ENCODE measurements at places on chromosomes 5 and 9. TPM values are rescaled to one million over a fixed set of nuclear protein-coding genes. Genes with fewer than 3 reads are reported as not detected.

The TXNDC8 gene
- not detected for total RNA-seq

The CYLC2 gene
- total RNA-seq: not detected

The HTR4 gene
- total RNA-seq: not detected

The QRFP gene
- total RNA-seq: not detected

The IL3 gene
- not detected for total RNA-seq

The CER1 gene
- total RNA-seq: not detected

The SHC3 gene
- total RNA-seq: 7.3 TPM

The PCDHGB6 gene
- total RNA-seq: 6.2 TPM

The NRARP gene
- 62.5 TPM for total RNA-seq

The TRMT10B gene
- 8.6 TPM for total RNA-seq

The RAI14 gene
- total RNA-seq: 250 TPM

The SLC6A3 gene
- not detected for total RNA-seq

The ASS1 gene
- 1.3 TPM for total RNA-seq

The OR1Q1 gene
- total RNA-seq: not detected

The LCN15 gene
- not detected for total RNA-seq

The NR2F1-AS1 gene
- 23.0 TPM for total RNA-seq

The PIP5K1B gene
- 0.29 TPM for total RNA-seq

The PRSS3 gene
- 26.8 TPM for total RNA-seq

The FAM151B gene
- 3.8 TPM for total RNA-seq

The TICAM2 gene
- total RNA-seq: 1.8 TPM

The ALAD gene
- 18.9 TPM for total RNA-seq

The SEMA5A gene
- 5.4 TPM for total RNA-seq

The OR2S2 gene
- not detected for total RNA-seq

The CXCL14 gene
- total RNA-seq: not detected

The C5orf52 gene
- not detected for total RNA-seq

The TNFSF8 gene
- not detected for total RNA-seq

The COL15A1 gene
- 5.8 TPM for total RNA-seq

The MARCOL gene
- total RNA-seq: not detected

The WWC1 gene
- 8.5 TPM for total RNA-seq

The SUSD3 gene
- not detected for total RNA-seq

The MARCHF3 gene
- 36.6 TPM for total RNA-seq

The SLCO4C1 gene
- total RNA-seq: 0.29 TPM

The CHSY3 gene
- 2.4 TPM for total RNA-seq

The STC2 gene
- total RNA-seq: 38.4 TPM

The HSPB3 gene
- total RNA-seq: not detected

The C5orf46 gene
- not detected for total RNA-seq

The ADGRD2 gene
- not detected for total RNA-seq

The LHX3 gene
- total RNA-seq: not detected

The GABRA6 gene
- not detected for total RNA-seq

The MEGF10 gene
- total RNA-seq: 15.5 TPM

The SMIM33 gene
- total RNA-seq: not detected

The ZNF354B gene
- total RNA-seq: 9.4 TPM

The DRD1 gene
- total RNA-seq: not detected

The MARCHF6 gene
- total RNA-seq: 51.5 TPM

The PDE6A gene
- total RNA-seq: not detected

The RFX3 gene
- total RNA-seq: 8.9 TPM

The RANBP6 gene
- 30.7 TPM for total RNA-seq

The MCC gene
- total RNA-seq: 30.2 TPM

The SLC27A6 gene
- 0.29 TPM for total RNA-seq

The CCL27 gene
- not detected for total RNA-seq

The SPATA9 gene
- not detected for total RNA-seq

The OLFM1 gene
- 0.58 TPM for total RNA-seq

The OTP gene
- total RNA-seq: not detected

The LECT2 gene
- not detected for total RNA-seq

The FBP2 gene
- total RNA-seq: not detected

The CBY3 gene
- total RNA-seq: 3.0 TPM

The RFESD gene
- total RNA-seq: 0.29 TPM

The LRRC19 gene
- not detected for total RNA-seq

The IL5 gene
- total RNA-seq: not detected

The KIF12 gene
- 5.3 TPM for total RNA-seq
